ENCODE measurements at places on chromosomes 3 and 15.

- no peak for DNase-seq
Observed at GRCh38 chr3:129820587-129820986, 72.9 kb downstream of the TMCC1 start.

- no peak for DNase-seq
Observed at GRCh38 chr15:99257107-99257750, 5.9 kb downstream of the LRRC28 start.

- no peak for DNase-seq
Observed at GRCh38 chr3:159275741-159276140, 473.9 kb downstream of the MFSD1 start.

DNA sequence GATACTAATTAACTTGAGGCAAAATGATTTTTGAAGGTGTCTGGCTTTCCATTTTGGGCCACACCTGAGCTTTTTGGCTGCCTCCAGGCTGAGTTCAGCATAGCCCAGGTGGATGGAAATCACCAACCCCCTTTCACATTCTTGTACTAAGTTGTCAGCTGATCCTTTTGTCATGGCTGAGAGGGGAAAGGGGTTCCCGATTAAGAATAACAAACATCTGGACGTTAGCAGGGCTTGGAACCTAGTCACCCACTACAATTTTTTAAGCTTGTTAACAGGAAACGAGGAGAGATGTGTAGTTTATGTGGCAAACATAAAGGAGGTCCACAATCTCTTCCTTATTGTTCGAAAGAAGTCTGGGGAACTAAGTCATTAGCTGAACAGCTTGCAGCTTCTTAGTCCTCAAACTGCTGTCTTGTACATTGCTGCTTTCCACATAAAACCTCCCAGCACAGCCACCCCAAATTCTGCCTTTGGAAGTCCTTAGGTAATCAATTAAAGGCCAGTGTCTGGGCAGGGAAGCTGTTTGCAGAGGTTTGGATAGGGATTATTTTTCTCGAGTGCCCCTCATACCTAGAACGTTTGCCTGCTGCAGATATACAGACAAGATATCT lies 5.0 kb downstream of the NR2F2 start:
- no peak for DNase-seq

DNA sequence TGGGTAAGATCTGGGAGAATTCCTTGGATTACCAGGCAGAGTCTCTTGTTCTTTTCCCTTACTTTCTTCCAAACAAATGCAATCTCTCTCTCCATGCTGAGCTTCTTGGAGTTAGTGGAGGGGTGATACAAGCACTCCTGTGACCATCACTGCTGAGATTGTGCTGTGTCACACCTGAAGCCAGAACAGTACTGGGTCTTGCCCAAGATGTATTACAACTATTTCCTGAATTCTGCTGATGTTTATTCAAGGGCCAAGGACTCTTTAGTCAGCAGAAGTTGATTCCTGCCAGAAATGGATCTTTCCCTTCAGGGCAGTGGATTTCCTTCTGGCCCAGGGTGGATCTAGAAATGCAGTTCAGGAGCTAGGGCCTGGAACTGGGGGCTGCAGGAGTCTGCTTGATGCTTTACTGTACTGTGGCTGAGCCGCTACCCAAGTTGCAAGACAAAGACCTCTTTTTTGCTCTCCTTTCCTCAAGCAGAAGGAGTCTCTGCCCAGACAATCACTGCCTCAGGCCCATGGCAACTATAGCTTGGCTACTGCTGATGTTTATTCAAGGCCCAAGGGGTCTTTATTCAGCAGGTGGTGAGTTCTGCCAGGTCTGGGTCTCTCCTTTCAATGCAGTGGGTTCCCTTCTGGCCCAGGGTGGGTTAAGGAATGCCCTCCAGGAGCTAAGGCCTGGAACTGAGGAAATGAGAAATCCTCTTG lies 98.8 kb downstream of the SH3GL3 start:
- no peak for DNase-seq

- DNase-seq: no peak
Observed at GRCh38 chr3:139642996-139643395, 34.8 kb downstream of the NMNAT3 start.

DNA sequence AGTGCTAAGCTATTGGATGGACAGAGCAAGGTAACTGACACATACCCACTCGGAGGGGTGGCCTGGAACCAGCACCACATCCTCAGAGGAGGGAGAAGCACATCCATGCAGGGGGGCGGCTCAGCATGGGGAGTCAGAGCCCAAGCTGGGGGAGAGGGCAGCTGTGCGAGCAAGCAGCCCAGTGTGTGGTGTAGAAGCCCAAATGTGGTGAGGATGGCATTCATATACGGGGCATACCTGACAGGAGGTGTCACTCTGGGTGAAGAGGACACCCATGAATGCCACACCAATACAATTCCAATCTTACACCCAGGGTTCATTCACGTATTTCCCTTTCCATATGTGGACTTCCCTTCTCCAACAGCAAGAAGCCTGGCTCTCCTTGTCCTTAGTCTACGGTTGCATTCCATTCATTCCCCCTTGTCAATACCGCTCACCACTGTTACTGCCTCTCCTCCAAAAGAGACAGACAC lies 58.7 kb upstream of the ACAN start:
- DNase-seq: no peak

DNA sequence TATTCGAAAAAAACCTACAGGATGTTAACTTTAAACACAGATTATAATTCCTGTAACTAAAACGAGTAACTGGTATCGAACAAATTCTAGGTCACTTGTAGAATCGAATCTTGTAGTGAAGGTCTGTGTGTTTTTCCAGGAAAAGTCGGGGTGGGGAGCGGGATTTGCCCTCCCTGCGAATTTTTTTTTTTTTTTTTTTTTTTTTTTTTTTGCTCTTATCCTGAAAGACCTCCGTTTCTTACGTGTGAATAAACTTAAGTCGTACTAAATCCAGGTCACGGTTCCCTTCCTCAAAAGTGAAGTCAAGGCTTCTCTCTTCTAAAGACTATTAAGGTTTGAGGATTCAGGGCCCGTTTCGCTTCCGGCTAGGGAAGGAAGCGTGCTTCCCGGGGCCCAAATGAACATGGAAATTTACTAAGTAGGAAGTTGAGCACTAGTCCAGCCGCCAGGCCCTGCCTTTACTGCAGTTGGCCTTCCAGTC lies 770 bp downstream of the TBC1D5 start:
- no peak for DNase-seq

DNA sequence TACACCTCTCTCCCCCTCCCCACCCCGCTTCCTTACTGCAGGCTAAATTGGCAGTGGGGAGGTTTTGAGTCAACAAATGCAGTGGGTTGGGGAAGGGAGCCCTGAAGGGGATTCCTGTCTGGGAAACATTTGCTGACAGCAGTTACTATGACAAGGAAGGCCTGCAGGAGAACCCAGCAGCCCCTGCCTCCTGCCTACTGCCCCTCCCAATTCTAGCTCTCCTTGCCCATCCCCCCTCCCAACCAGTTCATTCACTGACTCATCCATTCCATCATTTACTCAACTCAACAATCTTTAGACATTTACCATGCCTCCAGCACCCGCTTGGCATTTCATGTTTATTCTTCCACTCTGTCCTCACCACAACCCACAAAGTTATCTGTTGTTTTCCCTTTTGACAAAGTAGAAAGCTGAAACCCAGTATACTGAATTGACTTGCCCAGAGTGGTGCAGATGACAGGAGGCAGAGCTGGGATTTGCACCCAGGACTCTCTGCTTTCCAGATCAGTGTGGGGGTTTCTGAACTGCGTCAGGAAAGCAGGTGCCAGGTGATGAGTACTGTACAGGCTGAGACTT lies 75.0 kb downstream of the MAGEF1 start:
- DNase-seq: no peak

DNA sequence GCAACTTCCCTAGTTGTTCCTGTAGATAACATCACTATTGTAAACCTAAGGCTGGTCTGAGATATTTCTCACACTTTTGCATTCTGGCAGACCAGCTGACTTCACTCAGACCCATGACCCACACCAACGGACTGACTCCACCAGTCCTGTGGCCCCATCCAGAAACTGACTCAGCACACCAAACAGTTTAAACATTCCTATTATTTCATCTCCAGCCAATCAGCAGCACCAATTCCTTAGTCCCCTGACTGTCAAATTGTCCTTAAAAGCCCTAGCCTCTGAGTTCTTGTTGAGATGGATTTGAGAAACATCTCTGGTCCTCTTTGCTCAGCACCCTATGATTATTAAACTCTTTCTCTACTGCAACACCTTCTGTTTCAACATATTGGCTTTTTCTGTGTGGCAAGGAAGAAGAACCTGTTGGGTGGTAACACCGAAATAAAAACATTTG lies 12.2 kb upstream of the IDH2 start:
- DNase-seq: no peak

DNA sequence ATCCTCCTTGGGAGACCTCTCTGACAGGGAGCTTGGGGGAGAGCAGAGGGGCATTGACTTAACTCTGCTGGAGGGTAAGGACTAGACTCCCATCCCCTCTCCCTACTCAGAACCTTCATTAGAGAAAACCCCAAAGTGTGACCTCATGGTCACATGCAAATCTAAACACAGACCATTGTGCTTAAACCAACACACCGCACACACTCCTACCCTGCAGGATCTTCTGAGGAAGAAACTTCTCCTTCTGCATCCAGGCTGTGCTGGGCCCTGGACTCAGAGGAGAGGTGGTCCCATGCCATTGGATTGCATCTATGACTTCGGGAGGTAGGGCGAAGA lies 805 bp upstream of the PARP16 start:
- DNase-seq: no peak

- no peak for DNase-seq
Observed at GRCh38 chr3:41863024-41863423, 98.9 kb downstream of the ULK4 start.

- no peak for DNase-seq
Observed at GRCh38 chr3:106575029-106575428, 706.2 kb upstream of the CBLB start.

GRCh38 chr15:44593042-44593736 lies 56.2 kb downstream of the EIF3J start:
- DNase-seq: no peak

- no peak for DNase-seq
Observed at GRCh38 chr15:83978588-83978987, 257.0 kb upstream of the GOLGA6L4 start.

DNA sequence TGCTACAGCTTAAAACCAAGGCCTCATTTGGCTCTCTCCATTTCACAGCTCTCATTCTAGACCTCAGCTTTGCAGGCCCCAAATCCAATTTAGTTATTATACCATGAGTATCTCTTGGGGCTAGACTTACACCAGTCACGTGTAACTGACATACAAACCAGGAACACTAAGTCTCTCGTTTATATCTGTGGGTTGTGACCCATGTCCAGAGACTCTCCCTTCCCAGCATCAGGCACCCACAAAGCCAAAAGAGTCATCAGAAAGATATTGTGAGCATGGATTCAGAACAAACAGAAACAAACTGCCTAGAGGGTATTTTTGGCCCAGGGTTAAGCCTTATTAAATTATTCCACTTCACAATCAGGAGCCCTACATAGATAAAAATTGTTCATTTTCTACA lies 5.6 kb upstream of the CCDC13 start:
- no peak for DNase-seq
